ENCODE measurements at places on chromosomes 5 and 9.

DNA sequence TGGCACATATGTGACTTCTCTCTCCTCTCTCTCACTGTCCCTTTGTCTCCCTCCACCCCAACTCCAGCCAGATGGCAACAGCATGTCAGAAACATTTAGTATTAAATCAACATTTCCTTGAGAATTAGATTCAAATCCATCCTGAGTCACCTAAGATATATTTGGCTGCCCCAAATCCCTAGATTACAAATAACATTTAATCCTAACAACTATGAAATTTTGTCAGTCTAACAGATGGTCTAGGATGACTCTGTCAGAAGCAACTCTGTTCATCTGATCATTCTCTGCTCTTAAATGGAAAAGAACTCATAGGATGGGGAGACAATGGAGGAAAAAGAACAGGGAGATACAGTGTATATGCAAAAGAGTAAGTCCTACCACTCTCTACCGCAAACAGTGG, 201.2 kb downstream of the TSSK1B start:
- no peak for DNase-seq

GRCh38 chr9:18208166-18209059, 265.5 kb upstream of the ADAMTSL1 start:
- no peak for DNase-seq

GRCh38 chr9:37486256-37486615, 488 bp downstream of the POLR1E start:
- DNase-seq, result no peak

GRCh38 chr9:99750526-99750925, 71.2 kb upstream of the NR4A3 start:
- no peak for DNase-seq

DNA sequence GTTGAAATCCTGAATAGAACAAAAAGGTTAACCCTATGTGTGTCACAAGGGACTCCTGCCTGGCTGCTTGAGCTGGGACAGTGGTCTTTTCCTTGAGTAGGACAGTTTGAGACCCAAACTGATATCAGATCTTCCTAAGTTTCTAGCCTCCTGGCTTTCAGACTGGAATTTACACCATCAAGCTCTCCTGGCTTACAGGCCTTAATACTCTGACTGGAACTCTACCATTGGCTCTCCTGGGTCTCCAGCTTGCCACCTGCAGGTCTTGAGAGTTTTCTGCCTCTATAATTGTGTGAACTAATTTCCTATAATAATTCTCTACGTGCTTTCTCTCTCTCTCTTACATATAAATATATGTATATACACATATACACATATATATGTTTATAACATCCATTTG, 112.5 kb downstream of the PRR16 start:
- no peak for DNase-seq

All from T-cell (primary cell).